ENCODE measurements at places on chromosomes 7 and 10.

DNA sequence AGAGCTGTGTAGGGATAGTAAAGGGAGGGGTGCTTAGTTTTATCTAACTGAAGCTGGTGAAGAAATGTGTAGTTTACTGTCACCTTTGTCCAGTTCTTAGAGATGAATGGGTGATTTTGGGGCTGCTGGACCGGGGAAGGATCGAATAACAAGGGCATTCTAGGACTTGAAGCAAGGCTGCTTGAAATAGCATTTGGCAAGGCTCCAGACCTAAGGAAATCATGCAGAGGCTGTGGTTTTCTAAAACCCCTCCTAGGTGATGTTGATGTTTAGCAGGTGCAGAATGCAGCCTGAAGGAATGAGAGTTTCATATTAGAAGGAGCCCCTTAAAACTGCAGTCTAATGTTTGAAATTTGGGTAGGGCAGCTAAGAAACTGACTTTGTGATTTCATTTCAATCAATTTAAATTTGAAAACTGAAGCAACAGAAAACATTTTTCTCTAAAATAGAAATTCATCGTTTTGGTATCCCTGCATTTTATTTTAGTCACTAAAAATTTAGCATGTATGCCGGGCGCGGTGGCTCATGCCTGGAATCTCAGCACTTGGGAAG is 68.5 kb downstream of the TET1 start:
- peak; percentile 39 for DNase-seq

DNA sequence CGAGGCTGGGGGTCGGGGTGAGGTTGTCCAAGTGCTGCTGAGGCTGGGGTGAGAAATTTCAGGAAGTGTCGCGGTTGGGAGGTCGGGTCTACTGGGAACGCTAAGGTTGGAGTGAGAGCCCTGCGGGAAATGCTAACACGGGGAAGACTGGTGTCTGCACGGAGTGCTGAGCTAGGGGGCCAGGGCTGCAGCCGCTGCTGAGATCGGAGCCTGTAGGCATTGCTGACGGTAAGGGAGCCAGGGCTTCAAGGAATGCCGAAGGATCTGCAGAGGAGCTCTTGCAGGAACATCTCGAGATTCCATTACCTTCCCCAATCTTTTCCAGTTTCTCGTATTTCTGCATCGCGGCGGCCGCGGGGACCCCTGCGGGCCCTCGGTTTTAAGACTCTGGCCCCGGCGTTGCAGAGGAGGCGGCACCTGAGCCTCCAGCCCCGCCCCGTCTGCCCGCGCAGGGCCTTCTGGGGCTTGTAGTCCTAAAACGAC is at the start of gene CDK5:
Gene CDK5, minus strand, starts transcription at position 392 of the 483 bp plus-strand sequence. Its CDS starts 49 bp downstream, at position 343.
- no peak for DNase-seq

DNA sequence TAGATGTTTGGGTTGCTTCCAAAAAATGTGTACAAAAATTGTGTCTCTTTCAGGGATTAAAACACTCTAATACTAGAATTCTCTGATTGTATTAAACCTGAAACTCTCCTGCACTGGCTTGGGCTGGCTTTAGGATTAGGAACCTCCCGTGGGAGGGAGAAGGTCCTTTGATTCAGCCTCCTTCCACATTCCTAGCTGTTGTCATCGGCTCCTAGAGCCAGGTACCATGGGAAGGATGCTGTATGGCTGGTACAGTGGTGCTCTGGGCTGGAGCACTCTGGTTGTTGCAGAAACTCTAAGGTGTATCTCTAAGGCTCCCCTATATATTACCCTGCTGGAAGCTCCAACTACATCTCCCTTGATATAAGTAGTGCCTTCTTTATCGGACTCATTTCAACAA is 245.2 kb upstream of the FOXK1 start:
- DNase-seq, result no peak

- no peak for DNase-seq
These were observed 13.0 kb upstream of the ZNF503 start for GRCh38 chr10:75414527-75414926.

Measured in NAMALWA (cell line).